ENCODE measurements at places on chromosomes 6 and 20.

- DNase-seq, result no peak
These were observed 65.5 kb downstream of the PTPRT start for GRCh38 chr20:43124241-43124640.

GRCh38 chr6:161498359-161498758 lies 224.5 kb upstream of the AGPAT4 start:
- no peak for DNase-seq

DNA sequence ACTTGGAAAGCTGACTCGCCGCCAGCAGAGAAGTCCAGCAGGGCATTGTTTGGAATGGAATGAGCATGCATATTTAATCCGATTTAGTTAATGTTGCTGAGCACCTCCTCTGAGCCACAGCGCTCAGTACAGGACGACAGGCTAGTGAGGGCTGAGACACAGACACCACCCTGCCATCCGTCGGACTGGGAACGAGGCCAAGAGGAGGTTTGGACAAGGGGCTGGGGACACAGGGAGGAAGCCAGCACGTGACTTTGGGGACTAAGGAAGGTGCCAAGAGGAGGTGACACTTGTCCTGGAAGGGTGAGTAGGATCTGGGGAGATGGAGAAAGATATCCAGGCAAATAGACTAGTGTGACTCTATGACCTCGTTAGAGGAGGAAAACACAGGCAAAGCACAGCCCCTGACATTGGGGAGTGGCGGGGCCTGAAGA lies 152.5 kb upstream of the ECI2 start:
- no peak for DNase-seq

DNA sequence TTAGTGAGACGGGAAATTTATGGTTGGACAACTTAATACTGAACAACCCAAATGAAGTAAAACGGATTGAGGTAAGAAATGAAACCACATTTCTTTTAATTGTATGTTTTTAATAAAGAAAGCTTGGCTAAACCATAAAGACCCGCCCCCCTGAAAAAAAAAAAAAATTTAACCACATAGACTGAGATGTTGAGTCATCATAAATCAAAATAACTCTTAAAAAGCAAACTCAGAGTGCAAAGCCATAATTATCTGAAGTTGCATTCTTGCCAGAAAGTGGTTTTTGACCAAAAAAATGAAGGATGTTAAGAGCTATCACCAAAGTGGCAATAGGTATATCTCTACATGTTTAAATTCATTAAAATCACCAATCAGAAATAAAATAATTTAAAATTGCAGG lies 101.8 kb upstream of the COL21A1 start:
- DNase-seq, result no peak

DNA sequence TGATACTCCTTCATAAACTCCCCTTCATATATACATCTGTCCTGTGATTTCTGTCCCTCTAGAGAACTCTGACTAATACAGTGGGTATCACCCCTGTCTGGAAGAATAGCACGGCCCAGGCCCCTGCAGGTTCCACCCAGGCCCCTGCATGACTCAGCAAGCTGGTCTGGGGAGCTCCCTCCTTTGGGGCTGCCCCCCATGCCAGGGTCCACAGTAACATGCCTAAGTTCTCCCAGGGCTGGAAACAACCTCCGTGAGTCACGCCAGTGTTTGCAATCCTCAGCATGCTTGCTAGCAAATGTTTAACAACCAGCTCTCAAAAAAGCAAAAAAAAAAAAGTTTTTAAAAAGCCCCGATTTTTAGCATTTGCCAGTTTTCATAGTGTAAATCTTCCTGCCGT lies 134.3 kb upstream of the CDH4 start:
- no peak for DNase-seq

DNA sequence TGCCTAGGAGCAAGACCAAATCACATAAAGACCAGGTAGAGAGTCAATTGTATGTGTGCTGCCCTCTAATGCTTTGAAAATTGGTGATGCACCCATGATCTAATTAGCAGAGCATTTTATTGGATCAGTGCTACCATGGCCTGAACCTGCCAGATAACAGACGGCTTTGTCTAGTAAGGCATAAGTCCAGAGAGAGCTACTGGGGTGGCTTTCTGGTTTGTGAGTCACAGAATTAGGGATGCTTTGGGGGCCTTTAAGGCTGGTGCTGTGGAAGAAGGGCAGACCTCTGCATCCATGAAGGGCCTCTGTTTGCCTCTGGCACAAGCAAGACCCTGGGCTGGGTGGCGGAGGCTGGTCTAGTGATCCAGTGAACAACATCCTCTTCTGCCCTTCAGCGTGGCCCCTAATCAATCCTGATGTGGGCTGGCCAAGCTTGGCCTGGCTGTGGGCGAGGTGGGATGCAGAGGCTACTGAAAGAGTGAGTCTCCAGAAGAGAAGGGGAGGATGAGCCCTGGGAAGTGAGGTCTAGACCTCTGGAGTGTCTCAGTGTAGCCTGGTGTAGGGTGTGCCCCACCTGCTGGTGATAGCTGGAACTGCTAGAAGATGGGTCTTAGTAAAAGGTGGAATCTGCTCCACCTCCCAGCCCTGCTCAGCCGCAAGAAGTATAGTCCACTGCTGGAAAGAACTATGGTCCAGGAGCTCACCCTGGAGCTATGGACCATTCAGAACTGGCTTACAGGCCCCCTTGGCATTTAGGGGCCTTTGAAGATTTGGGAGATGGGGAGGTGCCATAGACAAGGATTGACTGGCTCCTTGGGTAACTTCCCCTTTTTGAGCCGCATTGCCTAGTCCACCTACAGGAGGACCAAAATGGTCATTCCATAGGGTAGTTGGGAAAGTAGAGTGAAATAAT lies 36.7 kb upstream of the AAR2 start:
- peak; percentile 54 for DNase-seq

DNA sequence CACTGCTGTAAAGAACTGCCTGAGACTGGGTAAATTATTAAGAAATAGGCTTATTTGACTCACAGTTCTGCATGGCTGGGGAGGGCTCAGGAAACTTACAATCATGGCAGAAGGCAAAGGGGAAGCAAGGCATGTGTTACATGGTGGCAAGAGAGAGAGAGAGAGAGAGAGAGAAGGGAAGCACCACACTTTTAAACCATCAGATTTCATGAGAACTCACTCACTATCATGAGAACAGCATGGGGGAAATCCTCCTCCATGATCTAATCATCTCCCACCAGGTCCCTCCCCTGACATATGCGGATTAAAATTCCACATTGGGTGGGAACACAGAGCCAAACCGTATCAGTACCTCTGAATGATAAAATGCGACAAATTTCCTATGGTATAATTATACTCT lies 203.9 kb upstream of the MARCKS start:
- DNase-seq, result no peak

Measured in NCI-H187 (cell line).